ENCODE measurements at places on chromosomes 2 and 18.

GRCh38 chr2:63287956-63288355 lies 237.3 kb downstream of the OTX1 start:
- DNase-seq: no peak

- no peak for DNase-seq
Observed at GRCh38 chr2:65353927-65354326, 78.5 kb downstream of the SPRED2 start.

DNA sequence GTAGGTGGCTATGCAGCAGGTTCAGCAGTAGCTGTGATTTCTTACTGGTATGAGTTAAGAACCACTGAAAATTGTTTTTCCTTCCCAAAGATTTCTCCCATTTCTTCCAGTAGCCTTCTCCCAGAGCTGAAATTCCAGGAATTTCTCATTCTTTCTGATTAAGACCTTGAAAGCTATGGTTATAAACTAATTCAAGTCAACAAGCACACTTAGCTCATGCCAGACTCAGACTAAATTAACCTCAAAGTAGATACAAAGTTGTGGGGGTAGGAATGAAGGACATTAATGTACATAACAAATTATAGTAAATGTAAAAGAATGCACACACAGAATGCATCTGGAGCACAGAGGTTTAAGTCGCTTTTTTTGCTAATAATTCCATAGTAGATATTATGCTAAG lies 103.6 kb upstream of the SOX11 start:
- no peak for DNase-seq

GRCh38 chr2:65275141-65275915 lies 47.7 kb downstream of the ACTR2 start:
- DNase-seq: peak; percentile 62

DNA sequence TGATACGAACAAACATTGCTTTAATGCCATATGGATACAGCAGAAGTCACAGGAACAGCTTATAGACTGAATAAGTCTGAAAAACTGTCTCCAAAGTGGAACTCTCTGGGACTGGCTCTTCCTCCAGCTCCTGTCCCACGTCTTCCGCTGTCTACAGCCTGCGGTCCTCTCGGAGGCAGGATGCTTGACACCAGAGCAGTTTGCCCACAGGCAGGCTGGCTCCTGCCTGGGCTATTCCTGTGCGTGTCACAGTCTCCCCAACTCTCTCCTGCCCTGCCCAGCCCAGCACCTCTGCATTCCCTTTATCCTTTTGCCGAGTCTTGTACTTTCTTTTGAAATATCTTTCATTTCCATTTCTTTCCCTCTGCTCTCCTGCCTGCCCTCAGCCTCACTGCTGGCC lies 234.1 kb downstream of the FHOD3 start:
- DNase-seq: no peak
